GM19239 (cell line): ENCODE measurements at places on chromosomes 1 and 21.

DNA sequence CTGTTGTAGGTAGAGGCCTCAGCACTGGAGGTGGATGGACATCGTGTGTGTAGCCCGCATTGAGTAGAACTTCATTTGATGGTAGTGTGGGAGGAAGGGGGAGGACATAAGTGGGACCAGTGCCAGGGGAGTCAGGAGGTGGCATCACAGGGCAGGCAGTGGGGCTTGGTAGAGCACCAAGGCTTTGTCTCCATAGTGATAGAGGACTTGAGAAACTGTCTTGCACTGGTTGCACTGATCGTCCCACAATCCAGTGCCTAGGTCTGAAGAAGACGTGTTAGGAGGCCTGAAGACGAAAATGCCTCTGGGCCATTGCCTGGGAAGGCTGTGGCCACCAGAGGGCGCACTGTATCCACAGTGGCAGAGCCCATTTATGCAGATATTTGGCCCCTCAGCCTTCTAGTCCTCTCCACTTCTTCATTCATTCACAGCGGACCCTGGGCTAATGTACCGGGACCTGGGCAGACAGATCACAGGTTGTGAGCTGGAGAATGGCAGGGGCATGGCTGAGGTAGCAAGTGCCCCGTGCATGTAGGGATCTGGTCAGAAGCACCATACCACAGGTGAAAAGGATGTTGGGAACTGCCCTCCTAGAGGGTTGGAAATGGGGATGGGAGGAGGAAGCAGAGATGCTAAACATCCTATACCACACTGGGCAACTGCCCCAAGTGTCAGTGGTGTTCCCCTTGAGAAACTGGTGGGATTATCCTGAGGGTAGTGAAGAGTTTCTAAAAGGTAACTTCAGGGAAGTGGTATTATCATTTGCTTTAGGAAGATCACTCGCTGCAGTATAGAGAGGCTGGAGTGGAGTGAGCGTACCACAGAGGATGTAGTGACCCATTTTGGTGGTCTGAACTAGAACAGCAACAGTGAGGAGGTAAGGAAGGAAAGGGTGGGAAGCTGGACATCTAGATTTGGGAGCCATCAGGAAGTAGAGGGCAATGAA lies 95.3 kb downstream of the PIK3R3 start:
- peak; percentile 65 for DNase-seq

- DNase-seq, result no peak
Observed at GRCh38 chr1:37858931-37859506, 373 bp downstream of the MTF1 start.

- no peak for DNase-seq
Observed at GRCh38 chr1:234368320-234369032, 4.8 kb upstream of the COA6 start.

DNA sequence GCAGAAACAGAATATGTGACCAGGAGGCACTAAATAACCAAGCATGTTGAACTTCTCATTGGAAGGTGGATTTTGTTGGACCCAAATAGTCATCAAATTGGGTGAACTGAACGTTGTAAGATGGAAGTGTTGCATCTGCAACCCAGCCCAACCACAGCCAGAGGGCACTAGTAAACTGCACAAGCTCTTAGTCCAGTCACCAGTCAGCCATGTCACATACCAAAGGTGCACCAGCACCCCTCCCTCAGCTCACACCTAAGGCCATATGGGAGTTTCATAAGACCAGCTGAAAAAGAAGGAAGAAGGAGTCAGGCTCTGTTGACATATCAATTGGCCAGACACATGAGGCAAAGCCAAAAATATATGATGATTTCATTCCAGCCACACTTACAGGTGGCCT lies 481.7 kb upstream of the NR5A2 start:
- DNase-seq, result no peak

DNA sequence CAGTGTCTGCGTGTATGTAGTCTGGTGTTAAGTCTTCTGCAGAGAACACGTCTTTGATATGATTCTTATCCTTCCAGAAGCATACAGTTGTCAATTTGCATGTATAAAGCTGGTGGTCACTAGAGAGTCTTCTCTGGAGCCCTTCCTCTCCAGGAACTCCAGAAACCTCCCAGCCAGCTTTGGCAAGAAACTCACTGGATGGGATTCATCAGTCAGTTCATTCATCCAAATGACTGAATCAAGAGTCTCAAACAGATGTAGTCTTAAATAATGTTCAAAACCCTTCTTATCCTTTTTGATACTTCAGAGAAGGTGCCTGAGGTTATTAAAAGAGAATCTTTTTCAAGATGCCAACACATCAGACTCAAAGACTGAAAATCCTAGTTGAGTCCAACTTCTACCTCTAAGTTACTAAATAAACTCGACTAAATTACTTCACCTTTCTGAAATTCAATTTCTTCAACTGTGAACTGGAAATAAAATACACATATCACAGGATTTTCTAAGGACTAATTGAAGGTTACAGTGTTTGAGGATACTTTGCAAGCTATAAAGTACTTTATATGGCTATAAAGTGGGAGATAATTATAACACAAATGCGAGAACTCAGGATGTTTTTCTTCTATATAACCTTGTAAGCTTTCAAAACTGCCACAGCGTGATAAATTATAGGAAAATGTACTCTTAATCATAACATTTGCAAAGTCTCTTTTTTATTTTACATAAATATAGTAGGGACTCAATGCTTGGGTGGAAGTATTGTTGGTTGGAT lies 252.4 kb downstream of the FGGY start:
- DNase-seq, result no peak
